ENCODE measurements at places on chromosomes 11 and 22. TPM values are rescaled to one million over a fixed set of nuclear protein-coding genes. Genes with fewer than 3 reads are reported as not detected.

The HTR3B gene
- not detected for total RNA-seq

The OTOG gene
- total RNA-seq, result not detected

The OR52E8 gene
- total RNA-seq, result not detected

The MRTFA gene
- 44.4 TPM for total RNA-seq

The GLB1L3 gene
- total RNA-seq, result not detected

The TUB gene
- total RNA-seq, result 2.2 TPM

The CCDC15 gene
- total RNA-seq, result 0.53 TPM

The MS4A15 gene
- not detected for total RNA-seq

The ROBO3 gene
- total RNA-seq, result 9.2 TPM

The CCDC188 gene
- total RNA-seq, result 0.58 TPM

The IGLL5 gene
- total RNA-seq, result 40.7 TPM
